A549 treated with ZK216348 at 1 μM for 4 hours (cell line): ENCODE measurements at places on chromosomes 12 and 14. TPM values are rescaled to one million over a fixed set of nuclear protein-coding genes. Genes with fewer than 3 reads are reported as not detected.

Gene SCNN1A
- total RNA-seq = 12.4 to 24.3 TPM (median 21.4 TPM) in 5 replicates

Gene GPR162
- 0.39 to 0.87 TPM (median 0.56 TPM) in 5 replicates for total RNA-seq

Gene FGF6
- not detected in 5 replicates for total RNA-seq

Gene P3H3
- 14.2 to 32.8 TPM (median 27.5 TPM) in 5 replicates for total RNA-seq

Gene SYT1
- total RNA-seq = 4.5 to 8.4 TPM (median 6.2 TPM) in 5 replicates

Gene FAM90A1
- 0.10 to 0.24 TPM (median 0.12 TPM) in 3 of 5 replicates, not detected in the others for total RNA-seq

Gene OTX2
- total RNA-seq = not detected in 5 replicates

Gene CCDC175
- total RNA-seq = not detected in 5 replicates

Gene PLA2G1B
- total RNA-seq = not detected in 5 replicates

Gene PABPN1
- total RNA-seq = 138 to 165 TPM (median 160 TPM) in 5 replicates

Gene KRT82
- not detected in 5 replicates for total RNA-seq

Gene RHEBL1
- total RNA-seq = 2.8 to 4.8 TPM (median 4.3 TPM) in 5 replicates

Gene C14orf132
- 2.9 to 6.1 TPM (median 5.3 TPM) in 5 replicates for total RNA-seq

Gene SLC5A8
- total RNA-seq = not detected in 5 replicates

Gene DNAH10
- 0.06 to 0.15 TPM (median 0.13 TPM) in 5 replicates for total RNA-seq

Gene PZP
- not detected in 5 replicates for total RNA-seq

Gene KRT75
- 0.12 to 0.20 TPM (median 0.16 TPM) in 4 of 5 replicates, not detected in the other for total RNA-seq

Gene COL2A1
- 0.04 to 0.40 TPM in 2 of 5 replicates, not detected in the others for total RNA-seq

Gene RAB15
- 19.1 to 22.5 TPM (median 19.9 TPM) in 5 replicates for total RNA-seq

Gene SDR9C7
- total RNA-seq = not detected in 5 replicates

Gene SLC25A21
- 0.34 to 2.3 TPM (median 0.75 TPM) in 5 replicates for total RNA-seq

Gene CLEC6A
- total RNA-seq = not detected in 5 replicates

Gene SMCO2
- 0.18 to 0.36 TPM in 2 of 5 replicates, not detected in the others for total RNA-seq

Gene MYH7
- not detected in 5 replicates for total RNA-seq

Gene PRICKLE1
- 0.58 to 1.4 TPM (median 0.91 TPM) in 5 replicates for total RNA-seq

Gene PAPOLA
- 60.0 to 100 TPM (median 90.9 TPM) in 5 replicates for total RNA-seq

Gene CLEC4E
- total RNA-seq = 0.11 to 0.68 TPM (median 0.26 TPM) in 3 of 5 replicates, not detected in the others

Gene ACSS3
- total RNA-seq = 0.04 to 0.06 TPM in 2 of 5 replicates, not detected in the others
